ENCODE measurements at places on chromosomes 5 and 9. TPM values are rescaled to one million over a fixed set of nuclear protein-coding genes. Genes with fewer than 3 reads are reported as not detected.
A peak's percentile ranks its signal among the peaks of the same experiment; 100 is the strongest.

DNA sequence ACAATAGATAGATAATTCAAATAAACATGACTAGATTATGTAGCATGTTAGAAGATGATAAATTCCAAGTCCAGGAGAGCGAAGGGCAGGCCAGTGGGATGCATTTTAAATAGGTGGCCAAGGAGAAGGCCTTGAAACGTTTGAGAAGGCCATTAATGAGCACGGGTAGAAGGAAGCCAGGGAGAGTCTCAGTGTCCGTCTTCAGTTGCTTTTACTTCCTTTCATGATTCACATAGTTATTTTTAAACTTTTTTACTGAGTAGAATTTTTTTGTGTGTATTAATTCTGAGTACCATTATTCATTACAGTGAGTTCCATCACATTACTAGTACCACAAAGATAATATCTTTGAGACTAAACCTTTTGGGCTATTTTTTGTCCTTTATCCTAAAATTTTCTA is 259.2 kb downstream of the ARRDC3 start:
- no peak for DNase-seq

DNA sequence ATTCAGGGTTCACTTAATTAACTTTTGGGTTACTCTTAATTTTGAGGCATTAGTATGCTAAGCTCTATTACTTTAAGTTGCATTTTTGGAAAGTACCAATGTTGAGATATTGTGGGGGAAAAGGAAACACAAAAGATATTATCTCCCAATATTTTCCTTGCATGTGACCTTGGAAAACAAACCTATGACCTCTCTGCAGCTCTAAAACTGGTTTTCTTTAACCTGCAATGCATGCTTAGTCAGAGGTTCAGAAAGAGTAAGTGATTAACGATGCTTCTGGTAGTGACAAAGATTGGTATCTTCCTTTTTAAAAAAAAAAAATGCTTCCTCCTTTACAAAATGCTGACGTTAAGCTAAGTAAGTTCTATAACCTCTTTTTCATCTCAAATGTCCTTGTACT is 44.9 kb upstream of the CDH18 start:
- no peak for DNase-seq

DNA sequence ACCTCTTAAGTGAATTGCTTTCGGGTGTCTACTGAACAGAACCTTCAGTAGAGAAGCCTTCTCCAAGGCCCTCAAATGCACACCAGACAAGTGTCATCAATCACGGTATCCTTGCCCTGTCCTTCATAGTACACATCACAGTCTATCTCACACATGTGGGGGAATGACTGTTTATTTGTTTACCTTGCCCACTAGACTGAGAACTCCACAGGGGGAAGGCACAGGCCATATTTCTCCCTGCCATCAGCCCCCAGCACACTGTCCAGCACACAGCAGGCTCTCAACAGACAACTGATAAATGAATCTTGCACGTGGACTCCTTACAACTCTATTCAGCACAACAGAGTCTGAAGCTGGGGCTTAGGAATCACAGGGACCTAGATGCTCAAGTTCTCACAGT is 128.5 kb downstream of the MED27 start:
- no peak for DNase-seq

- DNase-seq: no peak
Measured at GRCh38 chr9:83007521-83008300, 55.2 kb downstream of the RASEF start.

- no peak for DNase-seq
Measured at GRCh38 chr5:91020065-91020800, 362.9 kb downstream of the ARRDC3 start.

GRCh38 chr5:109938453-109938852 is 248.7 kb downstream of the MAN2A1 start:
- DNase-seq: no peak

DNA sequence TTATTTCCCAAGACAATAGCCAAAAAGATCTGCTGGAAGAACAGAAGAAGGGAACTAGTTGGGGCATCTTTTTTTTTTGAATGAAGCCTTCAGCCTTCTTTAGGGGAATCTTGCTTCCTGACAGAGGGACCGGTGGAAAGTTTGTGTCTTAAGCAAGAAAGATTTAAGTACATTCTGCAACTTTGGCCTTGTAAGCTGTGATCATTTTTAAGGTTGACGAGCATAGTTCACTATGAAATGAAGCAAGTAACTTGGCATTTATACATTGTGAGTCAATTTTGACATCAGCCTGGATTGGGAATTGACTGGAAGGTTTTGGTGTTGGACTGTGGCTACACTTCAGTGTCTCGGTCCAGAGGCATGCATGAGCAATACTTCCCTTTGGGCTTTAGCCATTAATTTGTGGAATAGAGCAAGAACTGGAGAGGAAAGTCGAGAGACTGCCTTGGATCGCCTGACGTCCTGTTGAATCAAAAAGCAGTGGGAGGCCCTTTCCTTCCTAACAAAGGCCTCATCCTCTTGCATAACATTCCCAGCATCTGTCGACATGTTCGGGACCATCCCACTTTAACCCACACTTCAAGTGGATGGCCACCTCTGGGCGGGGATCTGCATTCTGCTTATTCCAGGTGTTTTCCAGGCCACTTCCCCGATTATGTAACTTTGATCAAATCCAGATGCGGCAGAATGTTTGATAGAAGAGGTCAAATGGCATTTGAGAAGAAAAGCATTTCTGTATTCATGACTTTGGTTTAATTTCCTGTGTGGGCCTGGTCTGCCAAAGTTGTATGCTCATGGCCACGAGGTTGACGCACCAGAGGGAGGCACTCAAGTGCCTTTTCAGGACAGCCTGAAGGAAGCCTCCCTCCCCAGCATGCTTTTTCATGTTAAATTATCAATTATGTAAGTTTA is 12.5 kb downstream of the ABL1 start:
- peak; percentile 87 for DNase-seq

GRCh38 chr5:142357469-142358090 is 32.8 kb upstream of the SPRY4 start:
- no peak for DNase-seq

DNA sequence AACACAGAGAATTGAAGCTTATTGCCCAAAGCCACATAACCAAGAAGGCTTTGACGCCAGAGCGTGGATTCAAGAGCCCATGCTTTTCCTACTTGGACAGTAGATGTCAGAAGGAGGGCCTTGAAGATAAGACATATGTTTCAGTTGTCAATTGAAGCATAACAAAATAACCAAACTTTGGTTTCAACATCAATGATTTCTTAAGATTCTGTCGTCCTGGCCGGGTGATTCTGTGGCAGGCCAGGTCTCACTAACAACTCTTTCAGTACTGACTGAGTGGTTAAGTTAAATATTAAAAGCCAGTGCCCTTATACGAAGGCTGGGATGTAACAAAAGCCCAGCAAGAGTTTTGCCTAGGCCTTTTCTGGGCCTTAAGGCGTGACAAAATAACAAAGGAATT is 94.0 kb downstream of the RCL1 start:
- DNase-seq: no peak

DNA sequence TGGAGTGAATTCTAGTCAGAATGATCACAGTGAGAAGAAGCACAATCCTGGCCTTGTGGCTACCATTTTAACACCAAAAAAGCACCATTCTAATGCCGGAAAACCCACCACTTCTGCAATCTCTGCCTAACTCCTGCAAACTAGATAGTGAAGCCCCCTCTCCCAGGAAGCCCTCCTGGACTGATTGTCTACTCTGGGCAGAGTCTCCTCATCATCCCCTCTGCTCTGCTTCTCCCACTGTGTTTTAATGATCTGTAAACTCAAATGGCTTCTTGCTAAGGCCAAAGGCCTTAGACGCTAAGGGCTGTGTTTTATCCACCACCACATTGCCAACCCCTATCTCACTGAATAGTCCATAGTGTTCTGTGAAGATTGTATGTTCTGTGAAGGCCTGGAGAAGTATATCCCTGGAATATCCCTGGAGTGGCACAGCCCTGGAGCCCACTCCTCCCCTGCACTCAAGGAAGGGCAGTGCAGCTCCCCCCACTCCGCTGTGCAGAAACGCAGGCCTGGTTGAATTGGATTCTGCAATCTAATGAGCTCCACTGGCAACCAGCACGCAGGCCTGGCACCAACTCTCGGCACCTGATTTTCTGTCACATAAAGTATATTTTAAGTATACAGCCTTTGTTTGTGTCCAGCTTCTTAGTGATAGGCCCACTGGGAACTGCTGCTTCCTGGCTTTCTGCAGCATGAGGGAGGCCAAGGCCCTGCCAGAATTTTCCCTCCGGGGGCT is 126.3 kb downstream of the ATPSCKMT start:
- no peak for DNase-seq

GRCh38 chr9:113635586-113635985 is 172.1 kb downstream of the RGS3 start:
- no peak for DNase-seq

- DNase-seq: no peak
Measured at GRCh38 chr9:86971742-86972141, 24.4 kb upstream of the GAS1 start.

GRCh38 chr9:13424872-13425271 is 145.4 kb upstream of the MPDZ start:
- DNase-seq: no peak

DNA sequence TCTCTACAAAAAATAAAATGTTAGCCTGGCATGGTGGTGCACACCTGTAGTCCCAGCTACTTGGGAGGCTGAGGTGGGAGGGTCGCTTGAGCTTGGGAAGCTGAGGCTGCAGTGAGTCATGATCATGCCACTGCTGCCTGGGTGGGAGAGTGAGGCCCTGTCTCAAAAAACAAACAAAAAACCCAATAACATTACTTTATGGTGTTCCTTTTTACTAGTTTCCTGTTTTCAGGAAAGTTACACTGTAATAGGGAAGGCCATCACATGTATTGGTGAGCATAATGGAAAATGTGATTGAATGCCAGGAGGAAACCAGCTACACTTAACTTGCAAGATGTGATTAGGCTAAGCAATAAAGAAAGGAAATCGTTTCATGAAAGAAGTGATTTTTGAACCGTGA is 42.7 kb downstream of the SV2C start:
- no peak for DNase-seq

CTSV gene
- total RNA-seq: 22.1 TPM

OR1Q1 gene
- total RNA-seq: not detected

HRCT1 gene
- total RNA-seq: not detected

DCAF10 gene
- total RNA-seq: 10.6 TPM

UBE2D2 gene
- total RNA-seq: 70.7 TPM

TICAM2 gene
- 0.08 TPM for total RNA-seq

INSL4 gene
- total RNA-seq: 0.13 TPM

C5orf58 gene
- total RNA-seq: not detected

S100Z gene
- not detected for total RNA-seq

FCN2 gene
- not detected for total RNA-seq

STK32A gene
- total RNA-seq: 37.9 TPM

ZNF883 gene
- 0.69 TPM for total RNA-seq

COL27A1 gene
- 2.3 TPM for total RNA-seq

ENTPD2 gene
- total RNA-seq: not detected

GM2A gene
- total RNA-seq: 96.2 TPM

ARHGEF39 gene
- 5.9 TPM for total RNA-seq

TTC23L gene
- total RNA-seq: 0.40 TPM

NXNL2 gene
- not detected for total RNA-seq

NR2F1 gene
- total RNA-seq: 0.48 TPM
